GM12891 (cell line): ENCODE measurements at places on chromosomes 2 and 18.

DNA sequence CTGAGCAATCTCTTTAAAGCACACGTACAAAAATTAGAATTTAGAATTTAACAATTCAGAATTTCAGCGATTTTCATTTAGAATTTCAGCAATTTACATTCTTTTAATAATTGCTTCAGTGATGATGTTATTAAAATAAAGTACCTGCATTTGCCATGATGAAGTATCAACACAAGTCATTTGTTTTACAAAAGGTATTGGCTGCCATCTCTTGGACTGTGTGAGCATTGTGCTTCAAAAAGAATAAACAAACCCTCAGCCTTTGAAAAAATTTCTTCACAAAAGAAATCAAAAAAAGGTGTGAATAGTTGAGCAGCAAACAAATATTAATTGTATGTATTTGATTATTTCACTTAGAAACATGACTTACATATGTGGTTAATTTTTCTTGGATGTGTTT is 27.1 kb upstream of the ZC3H15 start:
- no peak for DNase-seq

DNA sequence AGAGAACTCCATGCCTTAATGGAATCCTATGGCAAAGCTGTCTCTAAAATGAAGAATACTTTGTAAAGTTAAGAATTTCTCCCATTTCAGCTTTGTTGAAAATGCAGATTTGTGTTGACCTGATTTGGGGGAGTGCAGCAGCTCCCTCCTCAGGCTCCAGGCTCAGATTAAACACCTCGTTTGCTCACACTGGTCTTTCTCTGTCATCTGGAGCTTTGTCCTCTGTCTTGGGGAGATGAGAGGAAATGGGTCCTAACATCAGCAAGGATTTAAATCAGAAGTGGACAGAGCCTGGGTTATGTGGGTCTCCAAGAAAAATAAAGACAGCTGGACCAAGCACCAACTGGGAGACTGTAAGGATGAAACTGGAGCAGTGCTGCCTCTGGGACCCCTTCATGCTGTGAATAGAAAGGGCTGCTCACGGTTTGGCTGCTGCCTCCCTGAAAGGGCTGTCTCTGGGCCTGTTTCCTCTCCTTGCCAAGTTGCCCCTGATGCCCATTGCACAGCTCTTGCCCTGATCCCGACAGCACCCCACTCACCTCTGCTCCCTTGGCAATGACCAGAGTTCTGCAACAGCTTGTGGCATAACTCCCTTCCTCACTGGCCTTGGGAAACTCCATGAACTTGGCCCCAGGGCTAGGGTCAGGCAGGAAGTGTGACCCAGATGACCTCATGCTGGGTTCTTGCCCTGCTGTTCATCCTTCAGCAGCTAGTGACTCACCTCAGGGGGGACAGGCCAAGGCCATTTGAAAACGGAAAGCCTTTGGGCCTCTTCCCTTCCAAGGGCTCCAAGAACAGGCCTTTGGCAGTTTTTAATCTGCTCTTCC is 197.2 kb downstream of the CYP26B1 start:
- DNase-seq: no peak

GRCh38 chr2:83376731-83377130 is 1082.3 kb downstream of the SUCLG1 start:
- DNase-seq: no peak

- DNase-seq: no peak
Measured at GRCh38 chr18:58511897-58512581, 116.9 kb downstream of the ALPK2 start.

DNA sequence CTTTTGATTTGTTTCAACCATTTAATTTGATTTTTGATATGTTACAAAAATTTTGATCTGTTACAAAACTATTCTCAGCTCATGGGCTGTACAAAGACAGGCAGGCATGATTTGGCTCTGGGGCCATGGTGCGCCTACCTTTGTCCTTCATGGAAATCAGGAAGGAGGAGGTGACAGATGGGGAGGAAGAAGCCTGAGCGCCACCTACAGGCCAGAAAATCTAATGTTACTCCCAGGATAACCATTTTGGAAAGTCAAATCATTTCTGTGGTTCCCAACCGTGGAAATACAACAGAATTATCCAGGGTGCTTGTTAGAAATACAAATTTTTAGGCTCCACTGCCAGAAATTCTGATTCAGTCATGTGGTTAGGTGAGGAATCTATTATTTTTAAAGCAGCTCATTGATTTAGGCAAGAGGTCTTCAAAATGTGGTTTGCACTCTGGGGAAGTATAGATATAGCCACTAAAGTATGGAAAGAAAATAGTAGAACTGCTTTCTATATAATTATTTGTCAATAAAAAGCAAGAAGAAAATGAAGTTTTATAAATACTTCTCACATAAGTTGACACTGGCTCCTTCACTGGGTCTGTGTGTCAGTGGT is 93.9 kb downstream of the EVA1A start:
- no peak for DNase-seq

DNA sequence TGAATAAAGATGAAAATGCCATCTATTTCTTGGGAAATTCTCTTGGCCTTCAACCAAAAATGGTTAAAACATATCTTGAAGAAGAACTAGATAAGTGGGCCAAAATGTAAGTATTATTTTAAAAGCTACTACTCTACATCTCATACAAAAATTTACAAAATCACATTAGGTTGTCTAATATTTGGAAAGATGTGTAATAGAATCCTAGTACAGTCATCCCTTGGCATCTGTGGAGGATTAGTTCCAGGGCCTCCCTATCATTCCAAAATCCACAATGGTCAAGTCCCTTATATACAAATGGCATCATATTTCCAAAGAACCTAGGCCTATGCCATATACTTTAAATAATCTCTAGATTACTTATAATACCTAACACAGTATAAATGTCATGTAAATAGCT is 41.2 kb downstream of the KYNU start:
- no peak for DNase-seq

DNA sequence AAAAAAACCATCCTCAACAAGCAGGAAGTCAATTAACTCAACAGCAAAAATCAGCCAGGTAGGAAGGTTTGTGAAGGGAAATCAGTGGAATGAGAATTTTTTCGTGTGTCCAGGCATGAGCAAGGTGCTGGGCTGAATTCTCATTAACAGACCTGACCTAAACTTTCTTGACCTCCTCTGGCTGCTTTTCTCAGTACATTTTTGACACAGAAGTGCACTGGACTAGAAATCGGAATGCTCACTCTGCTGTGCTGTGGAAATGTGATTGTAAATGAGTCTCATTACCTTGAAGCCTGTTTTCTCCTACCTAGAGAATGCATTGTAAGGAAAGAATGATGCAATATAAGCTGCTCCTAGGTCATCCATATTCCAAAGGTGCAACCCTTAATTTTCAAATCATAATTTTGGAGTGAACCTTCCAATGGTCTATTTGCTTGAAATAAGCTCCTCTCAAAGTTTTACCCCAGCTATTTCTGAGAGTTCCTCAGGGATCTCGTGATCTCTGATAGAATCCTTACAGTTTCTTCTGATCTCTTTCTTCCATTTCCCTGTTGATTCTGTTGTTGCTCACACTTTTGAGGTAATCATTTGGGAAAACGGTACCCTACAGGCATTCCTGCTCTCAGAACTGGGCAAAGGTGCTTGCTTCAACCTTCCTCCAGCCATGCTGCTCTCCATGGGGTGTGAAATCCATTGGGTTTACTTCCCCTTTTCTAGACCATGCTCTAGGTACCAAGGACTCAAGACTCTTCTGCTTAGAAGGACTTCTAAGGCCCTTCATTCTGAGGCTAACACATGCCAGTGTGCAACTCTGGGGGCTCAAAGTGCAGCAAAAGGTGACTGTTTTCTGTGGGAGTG is 104.9 kb upstream of the ITPRID2 start:
- DNase-seq: no peak

- DNase-seq: no peak
Measured at GRCh38 chr2:95387358-95387757, 15.2 kb upstream of the FAHD2A start.

GRCh38 chr2:177316756-177317155 is 52.2 kb upstream of the NFE2L2 start:
- no peak for DNase-seq

DNA sequence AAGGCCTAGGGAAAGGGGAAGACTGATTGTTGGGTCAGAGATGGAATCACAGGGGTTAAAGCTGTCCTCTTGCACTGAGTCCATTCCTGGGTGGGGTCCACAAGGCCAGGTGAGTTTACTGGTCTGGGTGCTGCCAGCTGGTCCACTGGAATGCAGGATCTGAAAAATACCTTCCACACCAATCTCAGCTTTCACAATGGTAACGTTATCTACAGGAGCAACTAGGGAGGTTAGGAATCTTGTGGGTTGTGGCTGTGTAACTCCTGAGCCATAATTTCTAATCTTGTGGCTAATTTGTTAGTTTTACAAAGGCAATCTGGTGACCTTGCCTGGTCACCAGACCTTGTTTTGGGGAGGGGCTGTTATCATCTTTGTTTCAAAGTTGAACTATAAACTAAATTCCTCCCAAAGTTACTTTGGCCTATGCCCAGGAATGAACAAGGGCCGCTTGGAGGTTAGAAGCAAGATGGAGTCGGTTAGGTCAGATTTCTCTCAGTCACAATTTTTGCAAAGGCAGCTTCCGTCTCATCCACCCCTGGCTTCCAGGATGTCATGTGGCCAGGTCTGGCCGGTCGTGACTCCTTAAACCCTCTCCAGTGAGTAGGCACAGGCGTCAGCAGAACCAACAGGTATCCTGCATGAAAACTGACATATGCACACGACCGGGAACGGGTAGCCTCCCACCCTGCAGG is 123.3 kb upstream of the SH3BP4 start:
- no peak for DNase-seq

- no peak for DNase-seq
Measured at GRCh38 chr2:102050854-102051391, 59.2 kb downstream of the IL1R2 start.

DNA sequence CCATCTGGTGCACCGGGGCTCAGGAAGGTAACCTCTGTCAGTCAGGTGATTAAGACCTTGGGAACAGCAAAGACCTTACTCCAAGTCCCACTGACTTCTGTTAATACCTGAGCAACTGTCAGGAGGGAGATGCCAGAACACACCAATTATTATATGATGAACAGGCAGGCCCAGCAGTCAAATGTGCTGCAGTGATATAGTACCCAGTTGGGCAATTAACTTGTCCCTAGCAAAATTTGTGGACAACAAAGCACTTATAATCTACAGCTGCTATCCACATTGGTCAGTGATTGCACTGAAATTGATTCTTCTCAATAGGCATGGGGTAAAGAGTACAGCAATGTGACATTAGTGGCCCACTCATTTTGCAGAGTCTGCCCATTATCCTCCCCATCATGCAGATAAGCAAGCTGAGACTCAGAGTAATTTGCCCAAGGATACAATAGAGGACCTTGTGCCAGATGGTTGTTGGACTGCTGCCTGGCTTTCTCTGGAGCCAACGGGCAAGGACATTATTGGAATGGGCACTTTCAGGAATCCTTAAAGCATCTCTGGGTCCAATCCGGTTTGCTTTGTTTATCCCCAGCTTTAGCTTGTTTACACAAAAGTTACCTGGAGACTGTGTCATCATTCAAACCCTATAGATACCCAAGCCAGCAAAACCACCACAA is 147.6 kb downstream of the CCBE1 start:
- DNase-seq: no peak

DNA sequence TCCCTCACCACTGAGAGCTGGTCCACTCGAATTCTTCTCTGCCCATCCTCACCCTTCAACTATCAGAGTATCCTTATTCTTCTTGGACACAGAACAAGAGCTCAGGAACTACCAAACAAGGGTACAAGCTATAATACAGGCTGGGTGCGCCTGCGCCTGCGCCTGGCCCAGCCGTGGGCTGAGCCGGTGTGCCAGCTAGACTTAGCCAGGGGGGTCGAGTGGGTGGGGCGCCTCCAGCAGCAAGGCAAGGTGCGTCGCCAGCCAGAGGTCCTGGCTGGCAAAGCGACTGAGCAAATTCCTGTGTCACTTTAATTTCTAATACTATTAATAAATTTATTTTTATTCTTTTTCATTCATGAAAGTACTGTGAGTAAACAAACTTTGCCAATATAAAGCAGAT is 1072.6 kb upstream of the PIK3C3 start:
- DNase-seq: no peak

DNA sequence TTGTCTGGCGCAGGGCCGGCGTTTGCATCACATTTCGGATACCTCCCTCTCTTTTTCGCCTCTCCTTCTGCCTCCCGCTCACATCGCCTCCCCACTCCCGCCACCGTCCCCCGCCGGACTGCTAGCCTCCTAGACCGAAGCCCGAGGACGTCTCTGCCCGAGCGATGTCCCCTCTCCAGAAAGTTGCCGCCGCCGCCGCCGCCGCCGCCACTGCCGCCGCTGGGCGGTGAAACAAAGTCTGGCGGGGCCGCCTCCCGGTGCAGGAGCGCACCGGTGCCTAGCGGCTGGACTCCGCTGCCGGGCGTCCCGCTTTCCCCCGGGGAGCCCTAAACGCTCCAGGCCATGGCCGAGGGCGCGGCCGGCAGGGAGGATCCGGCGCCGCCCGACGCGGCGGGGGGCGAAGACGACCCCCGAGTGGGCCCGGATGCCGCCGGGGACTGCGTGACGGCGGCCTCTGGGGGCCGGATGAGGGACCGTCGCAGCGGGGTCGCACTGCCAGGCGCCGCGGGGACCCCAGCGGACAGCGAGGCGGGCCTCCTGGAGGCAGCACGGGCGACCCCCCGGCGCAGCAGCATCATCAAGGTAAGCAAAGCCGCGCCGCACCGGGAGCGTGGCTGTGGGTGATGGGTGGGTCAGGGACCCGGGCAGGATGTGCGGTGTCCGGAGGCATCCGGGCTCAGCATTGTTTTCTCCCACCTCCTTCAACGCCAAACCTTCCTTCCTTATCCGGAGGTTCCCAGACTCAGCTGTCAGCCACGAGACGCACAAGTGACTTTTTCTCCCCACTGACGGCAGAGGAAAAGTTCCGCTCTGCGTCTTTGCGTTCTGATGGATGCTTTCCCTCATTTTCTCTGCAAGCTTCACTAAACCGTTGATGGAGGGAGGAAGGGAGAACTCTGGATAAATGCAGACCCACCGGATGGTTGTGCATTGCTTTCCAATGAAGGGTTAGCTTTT is 643 bp downstream of the PLCL1 start:
- no peak for DNase-seq

DNA sequence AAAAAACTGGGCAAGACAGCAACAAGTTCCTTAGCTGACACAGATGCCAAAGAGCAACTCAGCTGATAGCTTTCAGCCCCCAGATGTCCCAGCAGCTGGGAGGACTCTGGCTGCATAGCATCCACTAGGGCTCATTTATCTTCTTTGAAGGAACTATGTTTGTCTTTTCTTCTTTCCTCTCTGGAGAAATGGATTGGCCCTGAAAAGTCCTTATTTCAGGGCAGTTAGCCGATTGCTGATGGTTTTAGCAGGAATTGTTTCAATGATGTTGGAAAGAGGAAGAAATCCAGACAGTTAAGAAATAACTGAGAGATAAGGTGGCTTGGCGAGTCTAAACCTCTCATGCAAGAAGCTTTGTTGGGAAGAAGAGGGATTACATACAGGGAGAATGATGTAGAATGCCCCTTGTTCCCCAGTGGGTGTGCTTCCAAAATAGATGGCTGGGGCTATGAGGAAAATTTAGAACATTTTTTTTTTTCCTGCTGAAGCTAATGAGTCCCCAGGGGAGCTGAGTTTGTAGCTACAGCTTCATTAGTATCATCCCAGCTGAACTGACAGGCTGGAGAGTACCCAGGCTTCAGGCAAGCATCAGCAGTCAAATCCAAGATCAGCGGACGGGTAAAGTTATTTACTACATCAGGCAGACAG is 33.6 kb upstream of the SERPINE2 start:
- no peak for DNase-seq
